ENCODE measurements at places on chromosomes 7 and 10.
A peak's percentile ranks its signal among the peaks of the same experiment; 100 is the strongest.

DNA sequence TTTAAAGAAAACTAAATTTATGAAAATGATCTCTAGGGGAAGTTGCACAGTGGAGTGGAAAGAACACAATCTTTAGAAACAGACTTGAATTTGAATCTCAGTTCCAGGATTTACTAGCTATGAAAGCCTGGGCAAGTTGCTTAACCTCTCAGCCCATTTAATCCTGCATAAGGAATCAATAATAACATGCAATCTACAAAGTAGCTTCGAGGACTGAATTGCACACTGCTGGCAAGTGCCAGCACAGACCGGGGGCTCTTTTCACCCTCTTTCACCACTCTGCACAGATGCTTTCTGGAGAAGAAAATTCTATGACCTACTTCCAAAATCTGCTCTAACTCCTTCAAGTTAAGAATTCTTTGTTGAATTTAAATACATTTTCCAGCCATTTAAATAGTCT lies 63.4 kb upstream of the ANK3 start:
- no peak for DNase-seq

- DNase-seq, result no peak
These were observed 95.4 kb upstream of the AFAP1L2 start for GRCh38 chr10:114499630-114500190.

DNA sequence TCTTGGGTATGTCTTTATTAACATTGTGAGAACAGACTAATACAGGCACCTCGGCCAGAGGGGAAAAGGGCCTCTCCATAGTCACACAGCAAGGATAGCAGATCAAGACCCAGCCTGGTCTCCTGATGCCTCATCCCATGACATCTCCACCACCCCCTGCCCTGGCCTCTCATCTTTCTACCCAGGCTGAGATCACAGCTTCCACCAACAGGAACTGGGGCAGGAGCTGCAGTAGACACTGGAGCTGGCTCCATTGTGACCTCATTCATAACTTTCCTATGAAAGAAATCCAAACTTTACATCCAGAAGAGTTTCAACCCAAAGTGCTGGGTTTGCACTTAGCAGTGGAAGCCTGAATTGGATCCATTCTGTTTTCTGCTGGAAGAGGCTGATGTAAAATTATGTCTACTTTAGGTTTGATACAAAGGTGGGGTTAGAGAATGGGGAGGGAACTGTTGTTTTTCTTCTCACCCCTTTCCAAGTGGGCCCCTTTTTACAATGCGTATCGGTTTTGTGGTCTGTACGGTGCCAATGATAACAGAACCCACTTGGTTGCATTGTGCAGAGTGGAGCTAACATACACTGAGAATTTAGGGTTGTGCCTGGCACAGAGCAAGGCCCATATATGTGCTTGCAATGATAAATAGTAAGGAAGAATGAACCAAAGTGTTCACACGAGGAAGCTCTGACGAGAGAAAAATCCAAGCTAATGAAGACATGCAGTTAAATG lies 28.6 kb upstream of the INSIG1 start:
- DNase-seq, result no peak

DNA sequence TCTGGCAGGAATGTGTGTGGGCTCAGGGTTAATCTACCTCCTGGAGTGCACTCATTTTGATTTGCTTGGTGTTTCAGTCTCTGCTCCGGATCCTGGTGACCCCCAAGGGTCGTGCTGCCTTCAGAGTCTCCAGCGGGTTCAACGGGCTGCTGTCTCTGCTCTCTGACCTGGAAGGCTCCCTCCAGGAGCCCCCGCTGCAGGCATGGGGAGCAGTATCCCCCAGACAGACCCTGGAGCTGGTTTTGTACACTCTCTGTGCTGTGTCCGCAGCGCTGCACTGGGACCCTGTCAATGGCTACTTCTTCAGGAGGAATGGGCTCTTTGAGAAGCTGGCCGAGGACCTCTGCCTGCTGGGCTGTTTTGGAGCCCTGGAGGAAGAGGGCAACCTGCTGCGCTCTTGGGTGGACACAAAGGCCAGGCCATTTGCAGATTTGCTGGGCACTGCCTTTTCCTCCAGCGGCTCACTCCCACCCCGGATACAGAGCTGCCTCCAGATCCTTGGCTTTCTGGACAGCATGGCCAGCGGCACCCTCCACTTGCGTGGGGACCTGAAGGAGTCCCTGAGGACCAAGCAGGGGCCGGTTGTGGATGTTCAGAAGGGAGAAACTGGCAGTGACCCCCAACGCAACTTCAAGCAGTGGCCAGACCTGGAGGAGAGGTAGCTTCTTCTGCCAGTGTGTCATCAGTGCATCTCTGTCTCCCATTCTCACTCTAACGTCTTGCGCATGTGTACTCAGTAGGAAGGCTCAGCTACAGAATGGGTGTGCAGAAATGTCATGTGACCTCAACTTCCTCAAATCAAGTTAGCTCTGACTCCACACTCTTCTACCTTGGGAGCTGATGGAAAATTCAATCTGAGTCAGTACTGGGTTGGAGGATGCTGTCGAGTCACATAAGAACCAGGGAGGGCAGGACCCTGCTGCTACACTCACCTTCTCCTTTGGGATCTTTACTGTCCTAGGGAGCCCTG lies 58.5 kb downstream of the WDFY4 start:
- DNase-seq, result no peak

DNA sequence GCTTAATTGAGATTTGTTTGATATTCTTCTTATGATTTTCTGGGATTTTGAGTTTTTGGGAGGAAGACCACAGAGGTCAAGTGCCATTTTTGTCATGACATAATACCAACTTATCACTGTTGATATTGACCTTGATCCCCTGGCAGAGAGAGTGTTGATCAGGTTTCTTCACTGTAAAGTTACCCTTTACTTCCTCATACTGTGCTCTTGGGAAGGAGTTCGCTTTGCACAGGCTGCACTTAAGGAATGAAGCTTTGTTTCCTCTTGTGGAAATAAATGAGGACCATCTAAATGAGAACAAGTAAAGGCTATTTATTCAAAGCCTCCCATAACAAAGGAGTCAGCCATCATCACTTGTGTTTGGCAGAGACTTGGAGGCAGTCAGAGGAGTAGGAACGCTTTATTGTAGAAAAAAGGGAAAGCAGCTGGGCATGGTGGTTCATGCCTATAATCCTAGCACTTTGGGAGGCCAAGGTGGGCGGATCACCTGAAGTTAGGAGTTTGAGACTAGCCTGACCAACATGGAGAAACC lies 16.1 kb downstream of the ST7 start:
- no peak for DNase-seq

DNA sequence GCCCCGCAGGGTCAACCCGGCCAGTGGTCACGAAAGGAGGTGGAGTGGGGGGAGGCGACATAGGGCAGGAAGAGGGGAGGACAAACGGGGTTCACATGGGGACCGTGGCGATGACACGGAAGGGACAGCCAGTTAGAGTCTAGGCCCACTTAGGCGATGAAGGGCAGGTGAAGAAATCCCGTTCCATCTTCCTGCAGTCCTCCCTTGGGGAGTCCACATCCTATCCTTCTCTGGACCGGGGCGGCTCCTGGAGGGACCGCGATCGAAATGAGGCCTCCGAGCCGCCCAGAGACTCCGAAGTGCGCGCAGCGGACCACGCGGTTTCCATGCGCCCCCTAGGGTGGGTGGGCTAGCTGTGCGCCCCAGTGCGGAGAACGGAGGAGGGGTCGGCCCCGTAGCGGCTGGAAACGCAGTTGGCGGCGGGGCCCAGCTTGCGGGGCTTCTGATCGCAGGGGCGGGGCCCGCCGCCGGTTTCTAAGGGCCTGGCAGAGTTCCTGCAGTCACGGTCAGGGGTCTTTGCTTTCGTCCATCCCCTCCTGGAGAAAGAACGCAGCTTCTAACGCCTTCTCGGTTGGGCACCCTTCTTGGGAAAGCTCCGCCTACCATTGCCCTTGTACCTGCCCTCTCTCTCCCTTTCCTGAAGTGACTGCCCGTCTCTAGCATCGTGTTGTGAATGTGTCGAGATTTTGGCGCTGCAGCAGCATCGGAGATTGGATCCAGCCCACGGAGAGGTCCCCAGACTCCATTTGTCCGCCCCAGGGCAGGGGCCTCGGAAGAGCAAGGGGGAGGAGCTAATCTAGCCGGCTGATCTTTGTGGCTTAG lies 17.9 kb upstream of the TMEM225B start:
- peak; percentile 26 for DNase-seq

DNA sequence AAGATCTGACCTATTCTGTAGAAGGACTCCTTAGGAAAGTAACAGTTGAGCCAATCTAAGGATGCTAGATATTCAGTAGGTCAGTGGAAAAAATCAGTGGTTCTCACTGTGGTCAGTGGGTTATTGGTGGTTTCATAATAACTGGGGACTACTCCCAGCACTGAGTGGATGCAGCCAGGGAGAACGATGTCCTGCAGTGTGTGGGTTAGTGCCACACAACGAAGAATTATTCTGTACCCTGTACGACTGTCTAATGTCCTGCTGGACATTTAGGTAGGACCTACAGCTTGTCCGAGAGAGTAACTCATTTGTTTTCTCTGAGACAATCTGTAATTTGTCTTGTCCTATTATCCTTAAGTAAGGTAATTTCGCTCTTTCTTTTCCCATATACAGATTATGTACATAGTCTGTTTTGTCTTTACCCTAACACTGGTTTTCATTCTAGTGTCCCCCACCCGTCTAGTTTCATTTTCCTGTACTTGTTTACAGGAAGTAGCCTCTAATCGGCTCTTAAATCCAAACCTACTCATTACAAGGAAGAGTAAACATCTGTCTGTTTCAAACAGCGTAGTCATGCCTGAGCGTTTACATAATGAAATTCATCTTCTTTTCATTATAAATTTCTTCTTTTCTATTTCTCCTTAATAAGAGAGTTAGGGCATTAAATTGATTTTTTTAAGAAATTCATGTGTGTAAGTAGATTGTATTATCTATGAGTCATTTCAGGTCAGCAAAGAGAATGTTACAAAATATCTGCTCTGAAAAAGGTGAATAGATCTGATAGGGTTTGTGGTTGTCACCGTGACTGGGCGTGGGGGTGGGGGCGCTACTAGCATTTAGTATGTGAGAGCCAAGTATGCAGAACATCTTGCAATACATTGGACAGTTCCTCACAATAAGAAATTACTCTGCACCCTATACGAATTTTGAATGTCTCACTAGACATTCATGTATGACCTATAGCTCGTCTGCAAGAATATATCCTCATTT lies 8.3 kb upstream of the ZC3HAV1L start:
- DNase-seq, result no peak

DNA sequence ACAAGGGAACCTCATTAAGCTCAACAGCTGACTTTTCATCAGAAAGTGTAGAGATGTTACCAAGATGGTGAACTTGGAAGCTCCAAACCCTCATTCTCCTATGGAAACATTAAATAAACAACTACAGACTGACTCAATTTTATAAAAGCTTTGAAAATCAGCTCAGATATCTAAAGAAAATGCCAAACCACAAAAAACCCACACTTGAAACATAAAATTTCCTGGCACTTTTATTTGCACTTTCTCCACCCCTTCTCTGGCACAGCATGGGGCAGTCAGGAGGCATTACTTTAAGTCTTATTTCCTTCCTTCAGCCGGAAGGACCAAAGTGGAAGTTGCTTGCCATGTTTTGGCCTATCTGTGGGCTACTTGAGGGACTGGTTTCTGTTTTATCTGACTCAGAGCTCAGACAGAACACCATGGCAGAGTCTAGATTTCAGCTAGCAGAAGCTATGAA lies 114.7 kb downstream of the ODAD2 start:
- DNase-seq, result no peak

GRCh38 chr10:33336582-33337325 lies 2.3 kb upstream of the NRP1 start:
- peak; percentile 64 for DNase-seq
